Stimulated activated CD4-positive, alpha-beta T cell treated with anti-CD3 and anti-CD28 coated beads, Interleukin-1b, Interleukin-23, amount 100 ng/mL, for 24 hours (primary cell): ENCODE measurements at places on chromosomes 1 and 21.

- DNase-seq, result no peak
Measured at GRCh38 chr1:206102292-206102936, 14.8 kb downstream of the AVPR1B start.

DNA sequence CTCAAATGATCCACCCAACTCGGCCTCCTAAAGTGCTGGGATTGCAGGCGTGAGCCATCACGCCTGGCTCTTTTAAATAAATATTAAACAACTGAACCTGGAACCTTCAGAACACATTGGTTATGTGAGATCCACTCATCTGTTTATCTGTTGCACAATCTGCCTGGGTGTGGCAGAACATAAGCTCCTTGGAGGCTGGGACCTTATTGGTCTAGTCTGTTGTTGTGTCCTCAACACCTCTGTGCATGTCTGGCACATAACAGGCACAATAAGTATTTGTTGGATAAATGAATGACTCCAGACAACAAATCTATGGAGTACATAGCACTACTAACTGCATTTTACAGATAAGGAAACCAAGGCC lies 4.1 kb upstream of the NBL1 start:
- no peak for DNase-seq

GRCh38 chr1:175887981-175888428 lies 144.6 kb upstream of the TNR start:
- DNase-seq, result peak; percentile 2

GRCh38 chr21:15872236-15872635 lies 142.5 kb downstream of the USP25 start:
- no peak for DNase-seq

DNA sequence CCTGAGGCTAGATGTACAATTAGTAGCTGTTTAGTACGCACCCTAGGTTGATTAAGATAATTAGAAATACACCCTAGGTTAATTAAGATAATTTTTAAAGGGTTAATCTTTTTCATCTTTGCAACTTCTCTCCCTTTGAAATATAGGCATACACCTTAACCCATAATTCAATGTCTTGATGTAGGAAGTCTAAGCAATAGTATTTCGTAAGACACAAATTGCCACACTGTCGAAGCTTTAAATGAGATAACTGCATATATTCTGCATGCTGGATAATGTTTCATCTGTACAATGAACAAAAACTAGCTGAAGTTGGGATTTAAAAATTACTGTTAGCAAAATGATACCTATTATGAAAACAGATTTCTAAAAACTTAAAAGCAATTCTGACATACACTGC lies 122.9 kb downstream of the EVI5 start:
- DNase-seq, result no peak

- DNase-seq, result no peak
Measured at GRCh38 chr1:234605983-234606783, 3.8 kb downstream of the IRF2BP2 start.

- DNase-seq, result no peak
Measured at GRCh38 chr1:4179914-4180735, 280.1 kb upstream of the C1orf174 start.

GRCh38 chr1:239434181-239434580 lies 47.8 kb downstream of the CHRM3 start:
- no peak for DNase-seq

GRCh38 chr1:45325851-45326506 lies 716 bp upstream of the HPDL start:
- no peak for DNase-seq

GRCh38 chr1:30847358-30847972 lies 61.1 kb downstream of the SDC3 start:
- DNase-seq, result no peak

DNA sequence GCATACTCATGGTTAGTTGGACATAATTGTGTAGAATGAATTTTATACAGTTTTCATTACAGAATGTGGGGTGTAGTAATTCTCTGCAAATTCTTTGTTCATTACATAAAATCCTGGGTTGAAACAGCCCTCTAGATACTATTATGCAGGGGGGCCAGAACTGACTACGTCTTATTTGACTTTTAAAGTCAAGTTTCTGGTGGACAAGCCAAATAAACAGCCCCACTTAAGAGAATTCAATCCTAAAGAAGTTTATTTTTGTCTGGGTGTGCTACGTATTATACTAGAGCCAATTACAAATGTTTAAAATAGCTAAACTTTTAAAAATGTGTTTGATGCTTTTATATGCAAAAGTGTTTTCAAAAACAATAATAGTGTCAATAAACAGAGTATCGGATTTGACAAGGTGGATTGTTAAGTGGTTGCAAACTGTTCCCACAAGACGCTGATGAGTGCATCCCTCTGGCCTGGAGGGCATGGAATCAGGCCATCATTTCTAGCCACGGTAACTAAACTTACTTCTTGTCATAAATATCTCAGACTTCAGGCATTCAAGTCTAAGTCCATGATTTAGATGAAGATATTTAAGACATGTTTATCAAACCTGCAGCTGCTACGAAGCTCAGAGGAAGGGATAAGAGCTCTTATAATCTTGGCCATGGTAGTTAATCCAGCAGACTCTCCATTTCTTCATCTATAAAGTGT lies 646.3 kb downstream of the KIF26B start:
- DNase-seq, result no peak

GRCh38 chr1:199170711-199171110 lies 531.9 kb downstream of the PTPRC start:
- no peak for DNase-seq

- no peak for DNase-seq
Measured at GRCh38 chr1:150093805-150094204, 26.2 kb downstream of the VPS45 start.

GRCh38 chr1:21266119-21266774 lies 24.0 kb downstream of the ECE1 start:
- DNase-seq, result no peak

DNA sequence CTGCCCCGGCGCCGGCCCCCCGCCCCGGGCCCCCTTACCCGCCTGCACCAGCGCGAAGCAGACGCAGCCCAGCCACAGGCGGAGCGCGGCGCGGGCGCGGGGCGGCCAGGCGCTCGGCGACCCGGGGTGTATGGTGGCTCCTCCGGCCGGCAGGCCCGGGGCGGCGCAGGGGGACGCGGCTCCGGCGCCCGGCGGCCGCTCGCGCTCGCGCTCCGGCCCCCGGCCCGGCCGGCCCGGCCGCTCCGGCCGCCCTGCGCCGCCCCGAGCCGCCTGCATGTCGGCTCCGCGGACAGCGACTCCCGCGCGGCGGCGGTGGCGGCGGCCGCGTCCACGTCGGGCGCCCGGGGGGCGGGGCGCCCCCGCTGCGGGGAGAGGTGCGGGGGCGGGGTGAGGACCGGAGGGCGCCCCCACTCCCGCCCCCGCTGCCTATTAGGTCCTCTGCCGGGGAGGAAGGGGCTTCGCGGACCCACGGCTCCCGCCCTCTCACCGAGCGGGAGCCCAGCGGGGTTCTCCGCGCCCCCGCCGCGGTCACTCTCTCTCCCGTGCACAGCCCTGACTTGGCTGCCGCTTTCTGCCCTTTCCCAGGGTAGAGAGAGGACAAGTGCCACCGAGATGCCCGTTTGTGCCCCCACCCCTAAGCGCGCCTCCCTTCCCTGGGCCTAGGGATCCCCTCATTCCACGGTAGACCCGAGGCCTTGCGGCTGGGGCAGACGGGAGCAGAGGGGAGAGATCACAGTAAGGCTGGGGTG lies at the start of gene FNDC5:
FNDC5 (minus strand) TSS at position 298 of the 749 bp plus-strand sequence.
- no peak for DNase-seq

GRCh38 chr1:13809461-13810159 lies 109.6 kb downstream of the PRDM2 start:
- no peak for DNase-seq

- DNase-seq, result no peak
Measured at GRCh38 chr1:192224396-192224795, 66.1 kb downstream of the RGS18 start.

DNA sequence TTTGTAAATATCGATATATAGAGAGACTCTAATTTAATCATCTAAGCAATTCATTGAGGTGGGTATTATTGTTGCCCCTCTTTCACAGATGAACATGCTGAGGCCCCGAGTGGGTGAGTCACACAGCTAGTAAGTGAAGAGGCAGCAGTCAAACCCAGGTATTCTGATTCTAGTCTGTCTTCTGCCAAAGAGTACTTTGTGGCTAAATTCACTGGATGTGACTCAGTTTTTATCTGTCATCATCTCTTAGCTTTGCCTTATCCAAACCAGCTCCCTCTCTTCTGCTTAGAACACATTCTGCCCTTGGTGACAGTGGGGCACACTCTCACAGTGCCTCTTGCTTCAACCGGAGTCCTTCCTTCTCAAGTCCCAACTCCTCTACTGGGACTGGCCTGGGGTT lies 11.5 kb downstream of the FCRL5 start:
- DNase-seq, result no peak

DNA sequence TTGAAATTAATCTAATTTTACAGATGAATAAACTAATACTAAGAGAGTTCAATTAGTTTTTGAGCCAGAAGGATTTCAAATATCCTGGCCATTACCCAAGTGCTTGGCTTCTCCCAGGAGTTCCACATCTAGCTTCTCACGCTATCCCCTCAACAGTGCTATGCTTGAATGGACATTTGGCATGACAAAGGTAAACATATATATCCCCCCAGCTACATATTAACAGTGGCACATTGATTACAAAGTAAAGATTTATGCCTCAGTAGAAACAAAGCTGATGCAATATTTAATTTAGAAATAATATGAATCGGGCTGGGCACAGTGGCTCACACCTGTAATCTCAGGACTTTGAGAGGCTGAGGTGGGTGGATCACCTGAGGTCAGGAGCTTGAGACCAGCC lies 434.6 kb upstream of the PRMT6 start:
- no peak for DNase-seq

DNA sequence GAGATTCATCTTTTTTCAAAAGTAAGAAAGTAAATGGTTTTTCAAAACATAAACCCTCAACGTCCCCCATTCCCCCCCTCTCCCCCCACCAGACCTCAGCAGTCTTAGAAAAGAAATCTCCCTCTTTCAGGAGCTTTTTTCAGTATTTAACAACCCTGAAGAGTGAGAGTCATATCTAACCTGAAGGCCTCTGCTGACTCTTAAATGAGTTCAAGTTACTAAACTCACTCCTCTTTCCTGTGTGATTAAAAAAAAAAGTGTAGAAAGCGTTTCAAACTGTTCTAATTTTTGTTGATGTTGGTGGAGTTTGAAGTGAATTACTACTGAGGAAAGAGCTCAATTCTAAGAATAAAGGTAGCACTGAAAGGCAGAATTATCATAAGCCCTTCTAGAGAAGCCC lies 93.7 kb downstream of the VAV3 start:
- no peak for DNase-seq

DNA sequence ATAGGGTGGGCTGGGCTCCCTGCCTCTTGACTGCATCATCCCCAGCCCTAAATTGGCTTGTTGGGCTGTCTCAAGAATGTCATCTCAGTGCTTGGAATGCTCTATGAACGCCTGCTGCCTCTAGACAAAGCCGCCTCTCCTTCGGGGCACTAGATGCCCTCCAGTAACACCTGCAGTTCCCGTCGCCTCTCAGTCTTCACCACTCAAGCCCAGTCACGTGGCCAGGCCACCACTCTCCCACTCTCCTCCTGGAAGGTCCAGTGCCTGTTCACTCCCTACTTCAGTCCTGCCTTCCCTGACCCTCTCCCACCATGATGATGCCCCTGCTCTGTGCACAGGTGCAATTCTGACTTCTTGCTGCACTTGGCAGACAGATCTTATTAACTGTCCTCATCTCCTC lies 7.0 kb downstream of the TAS1R2 start:
- no peak for DNase-seq

DNA sequence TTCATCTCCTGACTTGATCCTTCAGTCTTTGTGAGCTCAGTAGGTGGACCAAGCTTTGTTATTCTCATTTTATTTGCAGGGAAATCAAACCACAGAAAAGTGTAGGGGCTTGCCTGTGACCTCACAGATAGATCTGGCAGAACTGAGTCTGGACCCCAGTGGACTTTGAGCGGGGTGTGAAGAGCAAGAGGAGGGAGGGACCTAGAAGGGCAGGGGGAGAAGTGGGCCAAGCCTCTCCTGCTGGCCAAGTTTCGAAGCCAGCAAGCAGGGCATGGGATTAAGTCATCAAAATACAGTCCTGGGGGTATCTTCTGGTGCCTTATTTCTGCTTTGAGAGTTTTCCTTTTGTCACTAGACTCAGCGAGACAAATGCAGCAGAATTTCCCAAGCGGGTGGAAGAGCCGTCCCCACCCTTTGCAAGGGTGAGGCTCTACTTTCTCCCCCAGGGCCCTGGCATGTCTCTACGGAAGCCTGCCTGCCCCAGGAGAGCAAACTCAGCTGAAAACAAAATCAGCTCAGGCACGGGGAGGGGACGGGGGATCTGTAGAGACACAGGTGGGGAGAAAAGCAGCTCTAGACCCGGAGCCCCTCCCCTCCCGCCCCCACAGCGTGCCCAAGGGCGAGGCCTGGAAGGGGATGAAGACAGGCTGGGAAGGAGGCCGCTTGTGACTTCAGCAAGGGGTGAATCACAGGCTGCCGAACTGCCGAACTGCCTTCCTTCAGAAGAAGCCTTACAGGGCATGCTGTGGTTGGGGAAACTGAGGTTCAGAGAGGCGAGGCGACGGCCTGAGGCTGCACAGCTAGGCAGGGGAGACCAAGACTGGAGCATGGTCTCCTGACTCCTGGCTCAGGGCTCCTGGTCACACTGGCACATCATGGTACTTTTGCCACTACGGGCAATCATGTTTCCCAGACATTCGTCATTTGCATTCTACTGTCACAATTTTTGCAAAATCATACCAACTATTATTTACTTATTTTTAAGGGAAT lies 19.2 kb downstream of the PKP1 start:
- no peak for DNase-seq

DNA sequence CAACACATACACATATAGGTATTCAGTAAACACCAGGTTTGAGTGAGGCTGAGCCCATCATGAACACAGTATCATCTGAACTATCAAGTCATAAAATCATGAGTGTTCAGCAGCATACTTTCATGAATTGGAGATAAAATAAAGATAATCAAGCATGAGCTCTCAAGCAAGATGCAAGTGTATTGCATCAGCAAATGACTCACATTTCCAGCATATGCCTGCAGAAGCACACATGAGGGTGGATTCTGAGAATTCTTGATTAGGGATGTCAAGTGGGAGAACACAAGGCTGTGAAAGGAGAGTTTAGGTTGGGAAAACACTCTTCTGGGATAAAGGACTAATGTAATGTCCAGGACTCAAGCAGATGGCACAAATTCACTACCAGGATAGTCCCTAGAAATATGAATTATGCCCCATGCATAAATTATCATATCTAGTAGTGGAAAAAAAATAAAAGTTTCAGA lies 299.2 kb downstream of the SRGAP2C start:
- DNase-seq, result no peak
